Activated CD4-positive, alpha-beta T cell treated with anti-CD3 and anti-CD28 coated beads, Interleukin-2, amount 50 U/mL, for 48 hours (primary cell): ENCODE measurements at places on chromosomes 1 and 21.

DNA sequence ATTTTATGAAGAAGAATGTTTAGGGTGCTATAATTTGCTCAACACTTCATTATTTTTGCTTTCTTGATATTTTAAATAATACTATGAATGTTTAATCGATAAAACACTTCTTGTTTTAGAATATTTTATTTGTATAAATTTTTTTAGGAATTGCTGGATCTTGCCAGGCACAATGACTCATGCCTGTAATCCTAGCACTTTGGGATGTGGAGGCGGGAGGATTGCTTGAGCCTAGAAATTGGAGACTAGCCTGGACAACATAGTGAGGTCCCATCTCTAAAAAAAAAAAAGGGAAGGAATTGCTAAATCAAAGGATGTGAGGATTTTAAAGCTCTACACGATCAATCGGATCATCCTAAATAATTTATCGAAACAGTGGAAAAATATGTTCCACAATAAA, 17.6 kb downstream of the RNF11 start:
- no peak for DNase-seq

- DNase-seq = no peak
These were observed 55.0 kb upstream of the IFNAR2 start for GRCh38 chr21:33174756-33175155.

DNA sequence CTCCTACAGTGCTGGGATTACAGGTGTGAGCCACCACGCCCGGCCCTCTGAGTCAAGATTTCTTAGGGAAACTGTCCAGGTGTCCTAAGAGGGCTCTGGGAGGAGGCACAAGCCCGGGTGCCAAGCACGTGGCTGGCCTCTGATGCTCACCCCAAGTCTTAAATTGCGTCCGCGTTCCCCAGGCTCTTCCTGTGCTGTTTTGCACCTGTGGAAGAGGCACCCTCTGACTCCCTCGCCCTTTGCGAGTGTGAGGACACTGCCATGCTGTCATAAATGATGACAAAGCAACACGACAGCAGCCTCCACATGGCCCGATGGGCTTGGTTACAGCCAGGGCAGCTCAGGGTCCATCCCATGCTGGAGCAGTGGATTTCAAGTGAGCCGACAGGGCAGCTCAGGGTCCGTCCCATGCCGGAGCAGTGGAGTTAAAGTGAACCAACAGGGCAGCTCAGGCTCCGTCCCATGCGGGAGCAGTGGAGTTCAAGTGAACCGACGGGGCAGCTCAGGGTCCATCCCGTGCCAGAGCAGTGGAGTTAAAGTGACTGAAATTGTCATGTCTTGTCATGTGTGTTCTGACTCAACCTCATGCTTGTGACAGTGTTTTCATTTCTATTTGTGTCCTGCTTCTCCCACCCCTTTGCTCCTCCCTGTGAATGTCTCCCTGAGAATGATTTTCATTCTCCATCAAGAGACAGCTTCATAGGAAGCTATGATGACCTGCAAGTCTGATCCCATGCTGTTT, 33.9 kb downstream of the PCNT start:
- DNase-seq = no peak

DNA sequence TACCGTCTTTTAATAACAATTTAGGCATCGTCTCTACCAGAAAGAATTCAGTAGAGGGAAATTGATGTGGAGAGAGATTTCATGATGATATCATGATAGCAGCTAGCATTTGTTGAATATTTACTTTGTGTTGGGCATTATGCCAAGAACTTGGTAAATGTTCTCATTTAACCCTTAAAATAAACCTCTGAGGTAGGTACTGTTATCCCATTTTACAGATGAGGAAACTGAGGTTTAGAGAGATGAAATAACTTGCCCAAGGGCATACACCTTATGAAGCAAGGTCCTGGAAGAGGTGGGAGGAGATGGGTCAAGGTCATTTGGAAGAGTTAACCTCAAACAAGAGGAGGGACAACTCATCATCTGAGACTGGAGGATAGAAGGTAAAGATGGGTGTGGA, 34.8 kb downstream of the TSNAX start:
- DNase-seq = no peak

- DNase-seq = no peak
These were observed 106.2 kb upstream of the COL6A1 start for GRCh38 chr21:45875416-45875760.

- DNase-seq = no peak
These were observed 105.7 kb downstream of the SYF2 start for GRCh38 chr1:25126562-25126961.

DNA sequence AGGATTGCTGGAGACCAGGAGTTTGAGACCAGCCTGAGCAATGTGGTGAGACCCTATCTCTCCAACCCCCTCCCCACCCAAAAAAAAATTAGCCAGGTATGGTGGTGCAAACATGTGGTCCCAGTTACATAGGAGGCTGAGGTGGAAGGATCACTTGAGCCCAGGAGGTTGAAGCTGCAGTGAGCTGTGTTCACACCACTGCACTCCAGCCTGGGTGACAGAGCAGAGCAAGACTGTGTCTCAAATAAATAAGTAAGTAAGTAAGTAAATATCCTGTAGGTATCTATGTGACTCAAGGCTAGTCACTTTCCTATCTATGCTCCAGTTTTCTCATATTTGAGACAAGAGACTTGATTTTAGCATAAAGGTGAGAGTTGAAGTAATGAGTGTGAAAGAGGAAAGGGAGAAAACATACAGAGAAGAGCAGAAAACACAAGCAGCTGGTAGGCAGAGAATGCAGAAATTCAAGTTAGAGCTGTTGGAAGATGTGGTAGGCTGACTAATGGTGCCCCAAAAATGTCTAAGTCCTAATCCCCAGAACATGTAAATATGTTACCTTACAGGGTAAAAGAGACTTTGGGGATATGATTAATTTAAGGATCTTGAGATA, 7.5 kb downstream of the PPP1R12B start:
- no peak for DNase-seq

DNA sequence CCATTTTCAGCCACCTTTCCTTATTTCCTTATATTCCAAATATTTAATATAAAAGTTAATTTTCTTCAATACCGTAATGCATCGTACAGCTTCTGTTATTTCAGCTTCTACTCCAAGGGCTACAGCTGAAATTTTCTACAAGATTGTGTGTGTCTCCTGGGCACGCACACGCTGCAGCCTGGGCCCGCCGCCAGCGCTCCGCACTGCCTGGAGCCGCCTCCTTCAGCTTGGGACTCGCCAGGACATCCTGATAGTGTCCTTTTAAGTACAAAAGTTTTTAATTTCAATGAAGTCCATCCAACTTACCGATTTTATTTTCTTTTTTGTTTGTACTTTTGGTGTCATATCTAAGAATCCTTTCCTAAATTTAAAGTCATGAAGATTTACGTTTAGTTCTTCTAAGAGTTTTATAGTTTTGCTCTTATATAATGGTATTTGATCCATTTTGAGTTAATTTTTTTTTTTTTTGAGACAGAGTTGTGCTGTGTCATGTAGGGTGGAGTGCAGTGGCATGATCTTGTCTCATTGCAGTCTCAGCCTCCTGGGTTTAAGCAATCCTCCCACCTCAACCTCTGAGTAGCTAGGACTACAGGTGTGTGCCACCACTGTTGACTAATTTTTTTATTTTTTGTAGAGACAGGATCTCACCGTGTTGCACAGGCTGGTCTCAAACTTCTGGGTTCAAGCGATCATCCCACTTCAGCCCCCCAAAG, 82.8 kb downstream of the AXDND1 start:
- no peak for DNase-seq

- DNase-seq = no peak
These were observed 66.1 kb downstream of the RGS18 start for GRCh38 chr1:192224396-192224795.

DNA sequence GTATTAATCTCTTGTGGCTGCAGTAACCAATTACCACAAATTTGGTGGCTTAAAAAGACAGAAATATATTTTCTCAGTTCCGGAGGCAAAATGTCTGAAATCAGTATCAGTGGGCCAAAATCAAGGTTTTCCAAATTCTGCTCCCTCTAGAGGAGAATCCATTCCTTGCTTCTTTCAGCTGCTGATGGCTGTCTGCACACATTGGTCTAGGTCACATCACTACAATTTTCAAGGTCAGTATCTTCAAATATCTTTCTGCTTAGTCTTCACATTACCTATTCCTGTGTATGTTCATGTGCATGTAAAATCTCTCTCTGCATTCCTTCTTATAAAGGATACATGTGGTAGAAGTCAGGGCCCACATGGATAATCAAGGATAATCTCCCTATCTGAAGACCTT, 999.4 kb downstream of the KCNT2 start:
- no peak for DNase-seq

DNA sequence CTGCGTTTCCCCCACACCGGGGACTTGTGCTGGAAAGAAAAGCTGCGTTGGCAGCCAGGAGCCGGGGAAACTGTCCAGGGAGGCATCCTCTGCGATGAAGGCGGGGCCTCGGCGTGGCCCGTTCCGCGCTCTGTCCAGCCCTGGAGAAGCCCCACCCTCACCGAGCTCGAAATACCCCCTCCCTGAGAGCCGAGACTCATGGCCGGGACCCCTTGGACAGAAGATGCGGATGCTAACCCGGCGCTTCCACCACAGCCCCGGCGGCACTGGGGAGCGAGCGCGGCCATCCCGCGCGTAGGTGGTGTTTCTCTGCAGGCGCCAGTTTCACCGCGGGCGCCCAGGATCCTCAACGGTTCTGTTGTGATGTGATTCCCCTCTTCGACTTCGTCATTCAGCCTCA, 31.6 kb downstream of the PDE9A start:
- no peak for DNase-seq

DNA sequence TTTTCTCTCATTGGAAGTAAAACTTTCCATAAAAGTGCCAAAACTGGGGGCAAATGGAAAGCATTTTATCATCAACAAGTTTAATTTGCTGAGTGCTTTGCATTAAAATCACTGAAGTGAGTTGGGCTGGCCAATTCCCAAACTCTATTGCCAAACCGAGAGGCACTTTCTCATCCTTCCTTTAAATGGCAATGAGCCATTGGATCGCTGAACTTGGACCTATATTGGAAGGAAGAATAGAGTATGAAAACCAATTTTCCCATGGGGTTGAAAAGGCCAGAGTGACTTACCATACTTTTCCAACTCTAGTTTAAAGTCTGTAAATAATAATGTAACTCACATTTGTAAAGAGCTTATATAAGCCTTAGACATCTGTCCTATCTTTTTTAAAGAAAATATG, 189.1 kb upstream of the C1orf87 start:
- DNase-seq = no peak

DNA sequence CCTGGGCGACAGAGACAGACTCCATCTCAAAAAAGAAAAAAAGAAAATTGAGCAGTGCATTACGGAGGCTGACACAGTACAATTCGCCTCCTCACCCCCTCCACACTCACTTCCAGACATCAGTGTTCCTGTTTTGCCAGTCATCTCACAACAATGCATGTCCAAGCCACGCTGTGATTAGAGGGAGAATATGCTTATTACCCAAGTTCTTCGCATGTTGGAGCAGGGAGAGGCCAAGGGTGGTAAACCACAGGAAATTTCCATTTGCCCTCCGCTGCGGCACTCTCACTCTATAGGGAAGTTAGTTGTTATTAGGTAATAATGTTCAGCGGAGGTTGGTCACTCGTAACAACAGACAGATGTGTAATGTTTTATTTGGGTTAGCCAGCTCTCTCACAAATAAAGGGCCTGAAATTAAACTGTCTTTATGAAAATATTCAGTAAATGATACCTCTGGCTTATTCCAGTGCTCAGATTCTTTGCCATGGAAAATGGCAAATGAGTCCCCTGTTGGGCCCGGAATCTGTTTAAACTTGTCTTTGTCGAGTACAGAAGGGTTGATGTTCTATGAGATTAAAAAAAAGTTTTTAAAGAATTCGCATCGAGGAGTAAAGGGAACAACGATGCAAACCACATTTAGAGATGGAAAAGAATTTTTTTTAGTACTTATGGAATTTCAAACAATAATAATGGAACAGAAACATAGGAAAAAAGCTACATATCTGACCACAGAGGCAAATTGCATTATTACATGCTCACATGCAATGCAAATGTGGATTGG, 33.1 kb downstream of the KCNJ15 start:
- DNase-seq = no peak

DNA sequence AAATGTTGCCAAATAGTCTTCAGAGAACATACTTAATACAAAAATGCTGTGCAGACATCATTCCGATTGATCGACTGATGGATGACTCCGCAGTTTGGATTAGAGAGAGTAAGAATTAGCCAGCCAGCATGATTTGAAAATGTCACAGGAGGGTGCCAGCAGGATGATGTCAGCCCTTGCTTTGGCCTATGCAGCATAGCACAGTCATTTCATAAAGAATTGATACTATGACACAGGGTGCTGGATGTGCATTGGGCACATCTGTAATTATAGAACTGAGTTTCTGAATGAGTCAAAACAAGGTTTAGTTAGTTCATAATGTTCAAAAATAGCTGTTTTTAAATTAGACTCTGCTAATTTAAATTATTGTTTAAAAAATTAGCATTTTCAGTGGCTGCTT, 21.6 kb upstream of the TRAF5 start:
- DNase-seq = peak; percentile 63

- DNase-seq = no peak
These were observed 36.1 kb downstream of the DNTTIP2 start for GRCh38 chr1:93842750-93843500.

DNA sequence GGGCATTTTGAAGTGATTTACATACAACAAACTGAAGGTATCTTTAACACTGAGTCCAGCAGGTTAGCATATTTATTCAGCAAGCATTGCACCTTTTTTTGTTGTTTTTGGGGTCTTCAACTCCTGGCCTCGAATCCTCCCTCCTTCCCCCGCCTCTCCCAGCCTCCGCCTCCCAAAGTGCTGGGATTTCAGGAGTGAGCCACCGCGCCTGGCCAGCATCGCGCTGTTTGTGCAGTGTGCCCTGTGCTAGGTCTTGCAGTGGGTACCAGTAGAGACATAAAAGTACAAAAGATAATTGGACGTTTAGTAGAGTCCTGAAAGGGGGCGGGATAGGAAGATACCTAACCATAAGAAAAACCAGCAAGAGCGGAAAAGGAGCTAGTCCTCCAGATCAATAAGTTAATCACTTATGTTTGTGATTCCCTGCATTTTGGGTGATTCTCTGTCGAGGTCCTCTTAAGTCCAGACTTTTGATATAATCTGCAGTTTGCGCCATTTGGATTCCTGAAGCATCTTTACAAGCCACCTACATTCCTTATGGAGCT, 111.8 kb downstream of the OSBPL9 start:
- DNase-seq = no peak

DNA sequence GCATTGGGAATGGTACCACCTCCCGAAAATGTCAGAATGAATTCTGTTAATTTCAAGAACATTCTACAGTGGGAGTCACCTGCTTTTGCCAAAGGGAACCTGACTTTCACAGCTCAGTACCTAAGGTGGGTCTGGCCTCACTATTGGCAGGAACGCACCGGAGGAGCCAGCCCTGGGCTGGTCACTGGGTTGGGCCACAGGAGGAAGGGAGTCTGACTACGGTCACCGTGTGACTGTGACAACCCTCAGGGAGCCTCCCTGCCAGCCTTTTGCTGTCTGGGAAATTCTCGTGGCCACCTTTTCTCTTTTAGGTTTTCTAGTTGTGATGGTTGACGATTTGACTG, 2.2 kb downstream of the IL10RB start:
- DNase-seq = peak; percentile 34

GRCh38 chr1:208465786-208466590, 221.8 kb upstream of the PLXNA2 start:
- no peak for DNase-seq
